ENCODE measurements at places on chromosomes 3 and 15.

DNA sequence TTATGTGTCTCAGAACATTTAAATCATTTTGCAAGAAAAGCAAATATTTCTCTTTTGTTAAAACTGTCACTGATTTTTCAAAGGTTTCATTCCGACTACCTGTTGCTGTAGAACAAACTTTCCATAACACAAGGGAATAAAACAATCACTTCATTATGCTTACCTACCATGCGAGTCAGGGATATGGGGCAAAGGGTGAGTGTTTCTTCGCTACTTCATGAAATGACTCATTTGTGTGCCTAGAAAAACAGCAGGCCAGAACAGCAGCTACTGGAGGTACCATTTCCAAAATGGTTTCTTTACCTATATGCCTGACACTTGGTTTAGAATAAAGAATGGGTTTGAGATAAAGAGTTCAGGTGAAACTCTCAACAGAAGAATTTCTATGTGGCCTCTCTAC lies 712.5 kb downstream of the PLOD2 start:
- no peak for DNase-seq

- DNase-seq = no peak
Observed at GRCh38 chr3:197706658-197707057, 30.0 kb downstream of the RUBCN start.

GRCh38 chr3:107034142-107034541 lies 343.1 kb upstream of the CCDC54 start:
- no peak for DNase-seq

GRCh38 chr3:109563149-109563548 lies 225.8 kb upstream of the DPPA4 start:
- no peak for DNase-seq

GRCh38 chr15:44882499-44882968 lies 74.0 kb upstream of the TERB2 start:
- no peak for DNase-seq

- no peak for DNase-seq
Observed at GRCh38 chr3:125146626-125147490, 65.7 kb downstream of the SLC12A8 start.

DNA sequence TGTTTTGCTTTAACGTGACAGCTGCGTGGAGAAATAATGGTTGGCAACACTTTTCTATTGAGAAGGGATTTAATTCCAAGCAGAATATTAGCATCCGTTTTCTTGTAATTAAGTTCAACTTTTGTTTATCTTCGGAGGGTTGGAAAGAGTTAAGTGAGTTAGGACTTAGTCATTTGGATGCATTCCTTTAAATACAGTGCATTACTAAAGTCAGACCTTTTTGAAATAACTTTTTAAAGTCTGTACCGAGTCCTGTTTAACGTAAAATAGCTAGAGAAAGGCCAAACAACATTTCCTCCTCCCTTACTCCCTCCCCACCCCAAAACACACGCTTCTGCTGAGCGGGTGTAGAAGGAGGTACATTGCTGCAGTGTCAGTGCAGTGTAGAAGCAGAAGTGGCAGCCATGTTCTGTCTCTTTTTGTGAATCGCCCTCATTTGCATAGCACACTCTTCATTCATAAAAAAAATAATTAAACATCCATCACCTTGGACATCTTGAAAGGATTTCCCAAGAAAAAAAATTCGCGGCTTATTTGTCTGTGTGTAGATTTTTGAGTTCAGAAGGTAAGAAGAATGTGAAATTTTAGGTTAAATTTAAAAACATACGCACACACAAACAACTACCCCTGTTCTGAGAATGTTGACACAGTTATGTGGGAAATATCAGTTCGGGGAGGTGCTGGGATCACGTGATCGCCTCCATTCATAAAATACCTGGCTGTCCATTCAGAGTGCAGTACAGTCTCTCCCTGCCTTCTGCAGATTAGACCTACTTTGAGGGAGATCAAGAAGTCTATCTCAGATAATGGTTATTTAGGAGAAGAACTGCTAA lies 1.6 kb downstream of the SPRED1 start:
- DNase-seq = no peak

DNA sequence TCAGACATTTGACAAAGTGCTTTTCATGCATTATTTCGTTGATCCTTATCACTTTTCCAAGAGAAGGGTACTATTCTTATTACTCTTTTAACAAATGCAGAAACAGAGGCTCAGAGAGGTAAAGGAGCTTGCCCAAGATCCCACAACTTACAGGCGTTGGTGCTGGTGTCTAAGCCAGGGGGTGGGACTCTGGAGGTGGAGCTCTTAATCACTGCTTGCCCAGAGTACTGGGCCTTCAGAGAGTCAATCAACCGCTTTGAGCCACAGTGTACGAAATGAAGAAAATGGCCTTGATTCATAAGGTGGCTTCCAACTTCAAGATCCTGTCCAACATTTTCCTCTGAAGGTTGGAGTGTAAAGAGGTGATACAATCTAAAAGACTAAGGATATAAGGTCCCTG lies 211.5 kb downstream of the NECTIN3 start:
- DNase-seq = no peak

DNA sequence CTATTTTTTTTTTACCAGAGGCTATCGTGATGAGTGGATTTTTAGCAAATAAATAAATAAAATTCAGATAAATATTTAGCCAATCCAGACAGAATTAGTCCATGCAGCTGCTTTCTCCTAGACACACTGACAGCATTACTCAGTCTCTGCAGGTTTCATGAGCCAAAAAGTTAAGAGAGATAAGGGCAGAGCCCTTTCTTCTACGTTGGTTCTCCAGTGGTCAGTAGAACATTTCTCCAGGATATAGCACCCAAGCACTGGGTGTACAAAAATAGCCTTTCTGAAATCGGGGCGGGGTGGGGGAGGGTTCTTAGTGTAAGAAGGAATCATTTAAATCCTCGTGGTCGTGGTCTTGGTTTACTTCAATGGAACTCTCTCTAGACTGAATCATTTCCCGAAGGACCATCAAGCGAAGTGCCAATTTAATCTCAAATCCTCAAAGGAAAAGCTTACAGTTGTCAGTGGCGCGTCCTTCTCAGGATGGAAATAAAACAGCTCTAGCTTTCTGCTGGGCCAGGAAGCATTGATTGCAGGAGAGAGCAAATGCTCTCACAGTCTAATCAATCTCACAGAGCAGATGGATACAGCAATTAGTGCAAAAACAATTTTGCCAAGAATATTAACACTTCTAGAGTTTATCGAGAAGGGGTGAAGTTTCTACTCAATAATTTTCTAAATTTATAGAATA lies 86.2 kb downstream of the SATB1 start:
- DNase-seq = no peak

GRCh38 chr15:62757535-62757934 lies 285.0 kb upstream of the TPM1 start:
- DNase-seq = no peak

GRCh38 chr3:109132801-109133473 lies 3.6 kb upstream of the C3orf85 start:
- no peak for DNase-seq

DNA sequence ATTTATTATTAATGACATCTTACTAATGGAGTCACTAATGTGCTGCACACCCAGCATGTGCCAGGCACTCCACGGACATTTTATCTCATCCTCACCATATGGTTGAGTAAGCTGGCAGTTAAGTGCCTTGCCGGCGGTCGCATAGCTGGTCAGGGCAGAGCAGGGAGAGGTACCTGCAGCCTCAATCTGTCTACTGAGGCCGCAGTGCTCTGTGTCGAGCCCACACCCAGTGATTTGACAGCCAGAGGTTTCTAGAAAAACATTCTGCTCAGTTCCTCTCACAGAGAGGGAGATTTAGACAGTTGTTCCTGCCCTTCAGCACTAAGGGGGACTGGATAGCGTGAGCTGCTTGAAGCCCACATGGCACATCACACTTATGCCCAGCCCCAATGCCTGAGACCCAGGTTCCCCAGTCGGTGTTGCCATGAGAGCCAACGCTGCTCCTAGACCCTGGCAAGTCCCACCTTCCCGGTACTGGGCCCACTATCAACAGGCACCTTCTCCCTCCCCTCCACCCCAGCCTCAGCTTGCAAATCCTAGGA lies 2.6 kb downstream of the LIPC start:
- DNase-seq = no peak

- peak; percentile 74 for DNase-seq
Observed at GRCh38 chr3:31448035-31448881, 84.5 kb upstream of the STT3B start.

- no peak for DNase-seq
Observed at GRCh38 chr15:63493436-63493835, 11.0 kb upstream of the USP3 start.

DNA sequence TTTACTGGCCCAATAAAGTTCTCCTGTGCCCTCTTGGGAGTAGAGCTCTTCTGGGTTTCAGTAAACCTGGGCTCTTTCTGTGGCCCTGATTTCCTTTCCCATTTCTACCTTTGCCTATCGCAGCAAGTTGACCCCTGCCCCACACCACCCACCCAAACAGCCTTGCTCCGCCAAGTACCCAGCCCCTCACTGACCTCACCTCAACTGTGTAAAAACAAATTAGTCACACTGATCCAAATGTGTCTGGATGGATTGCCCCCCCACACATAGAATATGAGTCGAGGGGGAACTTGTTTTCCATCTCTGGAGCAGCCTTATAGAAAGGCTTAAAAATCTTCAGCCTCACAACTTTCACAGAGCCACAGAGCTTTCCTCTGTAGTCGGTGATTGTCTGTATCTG lies 28.6 kb upstream of the VEPH1 start:
- DNase-seq = no peak

DNA sequence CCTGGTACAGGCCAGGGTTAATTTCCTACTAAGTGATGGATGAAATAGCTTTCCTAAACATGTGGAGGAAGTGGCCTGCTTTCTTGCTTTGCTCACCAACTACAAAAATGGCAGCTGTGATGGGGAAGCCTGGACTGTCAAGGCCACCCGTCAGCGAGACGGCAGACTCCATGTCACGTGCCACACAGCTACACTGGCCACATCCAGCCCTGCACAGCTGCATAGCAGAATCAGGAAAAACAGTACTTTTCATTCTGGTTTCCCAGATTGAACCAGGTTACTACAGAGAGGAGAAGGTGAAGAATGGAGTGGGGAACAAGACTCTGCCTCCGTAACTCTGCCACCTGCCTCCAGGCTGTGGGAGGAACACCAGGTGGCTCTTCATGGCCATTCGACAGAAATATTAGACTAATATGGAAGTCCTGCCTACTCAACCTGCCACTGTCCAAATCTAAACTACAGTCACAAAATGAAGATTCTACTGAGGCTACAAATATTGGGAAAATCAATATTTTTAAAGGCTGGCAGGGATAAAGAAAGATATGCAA lies 174.3 kb downstream of the MAGI1 start:
- DNase-seq = no peak

DNA sequence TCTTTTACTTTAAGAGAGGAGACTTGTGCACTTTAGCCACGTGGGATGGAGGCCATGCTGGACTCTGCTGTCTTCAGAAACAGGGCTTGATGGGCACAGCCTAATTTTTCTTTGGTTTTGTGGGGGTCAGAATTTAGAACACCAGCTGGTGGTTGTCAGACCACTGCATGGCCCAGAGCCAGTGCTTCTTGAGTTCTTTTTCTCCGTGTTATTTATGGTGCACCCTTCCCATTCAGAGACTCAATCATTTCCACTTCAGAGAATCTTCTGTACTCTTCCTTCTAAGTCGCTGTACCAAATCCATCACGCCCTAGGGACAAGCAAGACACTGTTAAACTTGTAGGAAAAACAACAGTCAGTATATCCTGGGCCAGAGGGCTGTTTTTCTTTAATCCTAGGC lies 20.1 kb downstream of the PRR23A start:
- no peak for DNase-seq

DNA sequence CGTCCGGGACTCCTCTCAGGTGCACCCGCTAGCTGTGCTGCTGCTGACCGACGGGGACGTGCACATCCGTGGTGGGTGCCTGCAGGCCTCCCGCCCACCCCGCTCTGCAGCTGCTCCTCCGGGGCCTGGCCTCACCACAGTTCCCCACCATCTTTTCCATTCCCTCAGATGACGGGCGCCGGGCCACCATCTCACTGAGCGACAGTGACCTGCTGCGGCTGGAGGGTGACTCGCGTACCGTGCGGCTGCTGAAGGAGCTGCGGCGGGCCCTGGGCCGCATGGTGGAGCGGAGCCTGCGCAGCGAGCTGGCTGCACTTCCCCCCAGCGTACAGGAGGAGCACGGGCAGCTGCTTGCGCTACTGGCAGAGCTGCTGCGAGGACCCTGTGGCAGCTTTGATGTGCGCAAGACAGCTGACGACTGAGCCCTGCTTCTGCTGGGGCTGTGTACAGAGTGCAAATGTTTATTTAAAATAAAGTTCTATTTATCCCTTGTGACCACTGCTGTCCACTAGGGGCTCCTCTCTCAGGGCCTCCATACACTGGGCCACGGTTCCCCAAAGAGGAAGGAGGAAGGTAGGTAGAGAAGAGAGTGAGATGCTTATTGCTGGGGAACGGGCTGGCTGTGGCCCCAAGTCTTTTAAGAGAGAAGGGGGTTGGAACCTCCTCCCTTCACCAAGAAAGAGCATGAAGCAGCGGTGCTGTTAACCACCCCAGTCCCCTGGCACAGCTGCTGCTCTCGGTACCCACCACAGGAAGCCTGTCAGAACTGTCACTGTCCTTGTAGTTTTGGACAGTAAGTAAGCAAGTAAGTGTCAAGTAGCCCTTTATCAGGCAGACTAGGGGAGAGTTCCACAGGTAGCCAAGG lies 47.0 kb downstream of the DHX30 start:
- DNase-seq = no peak

GRCh38 chr15:29612701-29613100 lies 209.6 kb downstream of the TJP1 start:
- DNase-seq = no peak

DNA sequence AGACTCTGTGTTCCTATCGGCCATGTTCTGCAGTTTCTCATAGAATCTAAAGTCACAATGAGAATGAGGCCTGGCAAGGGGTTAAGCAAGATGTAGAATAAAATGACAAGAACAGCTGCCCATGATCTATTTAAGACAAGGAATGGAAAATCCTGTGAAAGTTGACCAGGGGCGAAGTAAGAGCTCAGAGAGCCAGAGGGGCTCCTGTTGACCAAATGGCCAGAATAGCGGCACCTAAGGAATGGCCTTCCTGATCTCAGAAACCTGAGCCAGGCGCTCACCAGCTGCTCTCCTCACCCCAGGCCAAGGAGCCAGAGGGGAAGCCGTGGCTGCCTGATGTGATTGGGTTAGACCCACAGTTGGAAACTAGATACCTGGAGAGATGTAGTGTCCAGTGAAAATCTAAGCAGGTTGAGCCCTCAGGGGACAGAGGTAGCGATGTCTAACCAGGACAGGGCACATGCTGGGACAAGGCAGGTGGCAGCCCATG lies 106.1 kb upstream of the NDN start:
- DNase-seq = no peak

DNA sequence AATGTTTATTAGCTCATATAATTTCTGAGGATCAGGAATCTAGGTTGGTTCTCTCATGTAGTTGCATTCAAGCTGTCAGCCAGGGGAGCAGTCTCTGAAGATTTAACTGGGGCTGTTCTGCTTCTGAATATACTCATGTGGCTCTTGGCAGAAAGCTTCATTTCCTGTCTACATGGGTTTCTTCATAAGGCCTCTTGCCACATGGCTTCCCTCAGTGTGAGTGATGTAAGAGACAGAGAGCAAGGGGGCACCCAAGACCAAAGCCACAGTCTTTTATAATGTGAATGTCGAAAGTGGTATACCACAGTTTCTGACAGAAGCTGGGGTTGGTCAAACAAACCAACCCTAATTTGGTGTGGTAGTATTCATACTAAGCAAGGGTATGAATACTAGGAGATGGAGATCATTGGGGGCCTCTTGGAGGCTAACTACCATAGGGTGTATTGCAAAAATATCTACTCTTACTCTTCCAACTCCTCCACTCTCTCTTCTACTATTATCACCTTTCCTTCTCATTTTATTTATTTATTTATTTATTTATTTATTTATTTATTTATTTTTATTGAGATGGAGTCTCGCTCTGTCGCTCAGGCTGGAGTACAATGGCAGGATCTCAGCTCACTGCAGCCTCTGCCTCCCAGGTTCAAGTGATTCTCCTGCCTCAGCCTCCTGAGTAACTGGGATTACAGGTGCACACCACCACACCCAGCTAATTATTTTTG lies 123.8 kb downstream of the B3GALNT1 start:
- no peak for DNase-seq

All from H9 (cell line).